ENCODE measurements at places on chromosomes 3 and 15. TPM values are rescaled to one million over a fixed set of nuclear protein-coding genes. Genes with fewer than 3 reads are reported as not detected.

SH3GL3 gene
- not detected for polyA plus RNA-seq

OIP5 gene
- 0.05 TPM for polyA plus RNA-seq

RAB43 gene
- polyA plus RNA-seq: 8.5 TPM

ANKRD34C gene
- polyA plus RNA-seq: not detected

NAALADL2 gene
- polyA plus RNA-seq: not detected

WWTR1 gene
- not detected for polyA plus RNA-seq

IL12A gene
- 0.33 TPM for polyA plus RNA-seq

GOLGA6D gene
- polyA plus RNA-seq: not detected

GP9 gene
- 2.7 TPM for polyA plus RNA-seq

ZNF620 gene
- polyA plus RNA-seq: 0.27 TPM

TMEM202 gene
- not detected for polyA plus RNA-seq

CHRNA5 gene
- polyA plus RNA-seq: not detected

GRAMD1C gene
- 0.13 TPM for polyA plus RNA-seq

MAGI1 gene
- not detected for polyA plus RNA-seq

IMPG2 gene
- not detected for polyA plus RNA-seq

PROK2 gene
- polyA plus RNA-seq: 81.7 TPM

INSYN1 gene
- not detected for polyA plus RNA-seq

TRH gene
- 0.91 TPM for polyA plus RNA-seq

FETUB gene
- polyA plus RNA-seq: not detected

ERC2 gene
- not detected for polyA plus RNA-seq

LNP1 gene
- polyA plus RNA-seq: 0.26 TPM

UACA gene
- polyA plus RNA-seq: 2.4 TPM

CIDEC gene
- polyA plus RNA-seq: not detected

SGO1 gene
- polyA plus RNA-seq: 0.07 TPM

GTF2E1 gene
- polyA plus RNA-seq: 7.9 TPM

SMAD6 gene
- not detected for polyA plus RNA-seq

TIMMDC1 gene
- 28.8 TPM for polyA plus RNA-seq

PLA1A gene
- 0.10 TPM for polyA plus RNA-seq

PLCB2 gene
- polyA plus RNA-seq: 74.5 TPM

OXTR gene
- 0.03 TPM for polyA plus RNA-seq
